ENCODE measurements at places on chromosomes 13 and 19. TPM values are rescaled to one million over a fixed set of nuclear protein-coding genes. Genes with fewer than 3 reads are reported as not detected.

ZNF345 gene
- 2.1 TPM for total RNA-seq

GRK1 gene
- total RNA-seq = not detected

PCSK4 gene
- total RNA-seq = 4.8 TPM

PROSER1 gene
- total RNA-seq = 7.3 TPM

ZNF320 gene
- total RNA-seq = 1.2 TPM

SAFB2 gene
- total RNA-seq = 49.4 TPM

CD70 gene
- total RNA-seq = 0.25 TPM

DIRAS1 gene
- total RNA-seq = 0.10 TPM

- DNase-seq = no peak
Measured at GRCh38 chr13:51420681-51421490, 31.9 kb downstream of the INTS6 start.

GRCh38 chr13:32278426-32278825 is 36.7 kb downstream of the ZAR1L start:
- no peak for DNase-seq

DNA sequence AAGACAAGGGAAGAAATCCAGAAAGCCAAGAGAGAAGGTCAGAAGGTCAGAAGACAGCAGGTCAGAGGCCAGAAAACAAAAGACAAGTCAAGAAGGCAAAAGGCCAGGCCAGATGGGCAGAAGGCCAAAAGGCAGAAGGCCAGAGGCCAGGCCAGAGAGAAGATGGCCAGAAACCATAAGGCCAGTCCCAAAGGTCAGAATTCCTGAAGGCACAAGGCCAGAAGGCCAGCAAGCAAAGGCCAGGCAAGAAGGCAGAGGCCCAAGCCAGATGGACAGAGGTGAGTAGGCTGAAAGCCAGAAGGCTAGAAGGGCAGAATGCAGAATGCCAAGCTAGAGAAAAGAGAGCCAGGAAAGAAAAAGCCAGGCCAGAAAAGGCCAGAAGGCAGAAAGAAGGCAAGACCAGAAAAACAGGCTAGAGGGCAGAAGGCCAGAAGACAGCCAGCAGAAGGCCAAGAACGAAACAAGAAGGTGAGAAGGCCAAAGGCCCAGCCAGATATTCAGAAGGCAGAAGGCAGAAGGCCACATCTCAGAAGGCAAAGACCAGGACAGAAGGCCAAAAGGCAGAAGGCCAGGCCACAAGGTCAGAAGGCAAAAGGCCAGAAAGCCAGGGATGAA is 186.3 kb downstream of the TUBA3C start:
- peak; percentile 85 for DNase-seq

DNA sequence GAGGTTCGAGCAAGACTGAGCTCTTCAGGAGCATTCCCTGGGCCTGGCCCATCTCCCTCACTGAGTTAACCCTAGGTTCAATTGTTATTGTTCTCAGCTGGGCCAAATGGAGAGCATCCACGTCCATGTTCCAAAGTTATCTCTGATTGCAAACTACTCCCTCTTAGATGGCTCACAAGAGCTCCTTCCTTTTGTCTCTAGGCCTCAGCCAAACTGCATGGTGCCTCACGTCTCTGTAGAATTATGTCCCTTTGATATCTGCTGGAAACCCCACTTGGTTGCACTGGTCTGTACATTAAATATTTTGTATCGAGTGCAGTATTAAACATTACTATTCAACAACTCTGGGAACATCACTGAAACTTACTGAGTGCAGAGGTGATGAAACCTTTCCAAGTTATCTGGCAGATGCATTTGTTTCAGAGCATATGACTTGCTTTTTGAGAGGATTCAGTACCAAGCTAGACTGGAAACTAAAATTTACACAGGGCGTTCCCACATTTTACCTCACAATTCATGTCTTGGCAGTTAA is 38.1 kb downstream of the DOCK9 start:
- DNase-seq = no peak

DNA sequence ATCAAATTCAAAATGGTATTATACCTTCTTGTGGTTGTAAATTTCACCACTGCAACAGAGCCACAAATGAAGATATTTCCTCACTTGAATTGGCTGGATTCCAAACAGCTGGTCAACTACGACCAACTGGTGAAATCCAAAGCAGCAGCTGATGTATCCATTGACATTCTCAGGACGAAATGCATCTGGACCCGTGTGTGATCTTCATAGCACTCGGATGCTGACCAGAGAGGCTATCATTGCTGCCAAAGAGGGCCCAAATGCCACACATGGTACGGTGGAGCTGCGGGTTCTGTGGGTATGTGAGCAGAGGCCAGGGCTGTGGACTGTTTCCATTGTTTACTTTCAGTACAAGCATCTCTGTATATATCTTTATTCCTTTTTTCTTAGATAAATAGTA is 25.6 kb upstream of the PCCA start:
- DNase-seq = no peak

DNA sequence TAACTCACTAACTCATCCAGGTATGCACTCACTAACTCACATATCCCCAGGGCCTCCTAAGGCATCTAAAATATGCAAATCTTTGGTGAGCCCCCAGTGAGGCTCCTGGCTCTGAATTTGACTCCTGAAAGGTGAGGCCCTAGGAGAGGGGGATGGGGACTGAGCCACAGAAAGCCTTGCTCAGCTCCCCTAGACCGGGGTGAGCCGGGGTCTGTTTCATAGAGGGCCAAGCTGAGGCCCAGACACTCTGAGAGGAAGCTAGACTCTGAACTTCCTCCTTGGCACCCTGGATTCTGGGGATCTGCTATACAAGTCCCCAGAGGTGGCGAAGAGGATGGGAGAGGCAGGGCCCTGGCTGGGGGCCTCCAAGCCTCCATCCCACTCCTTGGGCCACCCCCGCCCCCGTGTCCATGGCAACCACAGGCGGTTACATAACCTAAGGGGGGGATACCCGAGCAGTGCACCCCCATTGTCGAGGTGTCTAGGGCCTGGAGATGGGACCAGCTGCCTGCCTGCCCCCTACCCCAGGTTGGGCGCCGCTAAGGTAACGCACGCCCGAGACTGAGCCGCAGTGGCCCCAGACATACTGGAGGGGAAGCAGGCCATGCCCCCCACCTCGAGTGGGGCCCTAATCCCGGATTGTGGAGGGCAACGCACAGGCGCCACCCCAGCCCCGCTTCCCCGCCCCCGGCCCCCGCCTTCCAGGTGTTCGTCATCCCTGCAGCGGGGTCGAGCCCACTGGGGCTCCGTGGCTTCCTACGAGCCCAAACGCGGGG is 646 bp downstream of the ABHD8 start:
- no peak for DNase-seq

- no peak for DNase-seq
Measured at GRCh38 chr19:10450853-10451609, 30.7 kb downstream of the PDE4A start.

DNA sequence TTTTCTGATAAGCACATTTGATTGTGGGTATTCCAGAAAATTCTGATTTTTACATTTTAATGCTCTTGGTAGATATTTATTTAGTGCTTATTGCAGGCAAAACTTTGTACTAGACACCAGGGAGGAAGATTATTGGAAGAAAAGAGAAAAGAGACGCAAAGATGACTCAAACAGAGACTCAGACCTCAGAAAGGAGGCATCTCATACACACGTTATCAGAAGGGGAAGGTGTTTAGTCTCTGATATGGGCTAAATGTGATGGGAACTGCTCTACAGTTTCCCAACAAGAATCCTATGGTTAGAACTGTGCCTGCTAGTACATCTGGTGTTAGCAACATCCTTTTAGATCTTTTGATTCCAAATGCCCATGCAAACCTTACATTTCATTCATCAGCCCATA is 245.6 kb downstream of the KLF5 start:
- no peak for DNase-seq

DNA sequence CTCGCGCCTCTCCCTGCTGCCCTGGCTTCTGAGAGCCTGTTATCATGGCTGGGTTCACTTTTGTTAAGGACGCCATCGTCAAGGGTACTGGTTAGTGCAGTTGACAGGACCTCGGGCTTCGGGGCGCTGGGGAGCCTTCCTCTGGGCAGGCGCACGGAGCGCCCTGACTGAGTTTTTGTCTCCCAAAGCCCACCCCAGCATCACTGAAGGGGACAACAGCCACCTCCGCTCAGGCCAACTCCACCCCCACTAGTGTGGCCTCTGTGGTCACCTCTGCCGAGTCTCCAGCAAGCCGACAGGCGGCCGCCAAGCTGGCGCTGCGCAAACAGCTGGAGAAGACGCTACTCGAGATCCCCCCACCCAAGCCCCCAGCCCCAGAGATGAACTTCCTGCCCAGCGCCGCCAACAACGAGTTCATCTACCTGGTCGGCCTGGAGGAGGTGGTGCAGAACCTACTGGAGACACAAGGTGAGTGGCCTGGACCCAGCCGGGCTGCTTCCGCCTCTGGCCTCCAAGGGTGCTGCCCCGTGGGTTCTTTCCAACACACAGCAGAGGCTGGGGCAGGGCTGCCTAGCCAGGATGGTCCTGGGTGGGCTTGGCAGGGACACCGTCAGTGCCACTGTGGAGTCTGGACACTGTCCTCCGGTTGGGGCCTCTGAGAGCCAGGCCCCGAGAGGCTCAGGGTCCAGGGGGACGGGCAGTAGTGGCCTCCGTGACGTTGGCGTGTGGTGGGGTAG is 16.9 kb downstream of the TSSK6 start:
- no peak for DNase-seq

GRCh38 chr19:5655412-5655811 is 24.9 kb downstream of the MICOS13 start:
- DNase-seq = no peak

GRCh38 chr19:38740257-38740592 is 4.0 kb downstream of the CAPN12 start:
- no peak for DNase-seq

- DNase-seq = no peak
Measured at GRCh38 chr13:95704510-95704909, 27.6 kb downstream of the DNAJC3 start.
